ENCODE measurements at places on chromosomes 3 and 15.

DNA sequence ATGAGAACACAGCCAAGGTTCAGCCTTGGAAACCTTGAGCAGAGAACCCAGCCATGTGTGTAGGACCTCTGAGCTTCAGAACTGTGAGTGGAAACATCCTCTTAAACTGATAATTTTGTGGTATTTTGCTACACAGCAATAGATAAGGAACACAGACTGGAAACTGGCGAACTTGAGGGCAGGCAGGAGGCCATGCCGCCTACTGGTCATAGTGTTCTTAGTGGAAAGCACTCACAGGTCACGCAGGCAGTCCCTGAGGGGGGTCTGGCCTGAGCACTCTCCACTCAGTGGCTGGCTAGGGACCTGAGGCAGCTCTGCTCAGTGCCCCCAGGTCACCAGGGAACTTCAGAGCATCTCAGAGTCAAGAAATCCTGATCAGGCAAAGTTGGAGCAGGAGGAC, 9.7 kb upstream of the XIRP1 start:
- no peak for DNase-seq

DNA sequence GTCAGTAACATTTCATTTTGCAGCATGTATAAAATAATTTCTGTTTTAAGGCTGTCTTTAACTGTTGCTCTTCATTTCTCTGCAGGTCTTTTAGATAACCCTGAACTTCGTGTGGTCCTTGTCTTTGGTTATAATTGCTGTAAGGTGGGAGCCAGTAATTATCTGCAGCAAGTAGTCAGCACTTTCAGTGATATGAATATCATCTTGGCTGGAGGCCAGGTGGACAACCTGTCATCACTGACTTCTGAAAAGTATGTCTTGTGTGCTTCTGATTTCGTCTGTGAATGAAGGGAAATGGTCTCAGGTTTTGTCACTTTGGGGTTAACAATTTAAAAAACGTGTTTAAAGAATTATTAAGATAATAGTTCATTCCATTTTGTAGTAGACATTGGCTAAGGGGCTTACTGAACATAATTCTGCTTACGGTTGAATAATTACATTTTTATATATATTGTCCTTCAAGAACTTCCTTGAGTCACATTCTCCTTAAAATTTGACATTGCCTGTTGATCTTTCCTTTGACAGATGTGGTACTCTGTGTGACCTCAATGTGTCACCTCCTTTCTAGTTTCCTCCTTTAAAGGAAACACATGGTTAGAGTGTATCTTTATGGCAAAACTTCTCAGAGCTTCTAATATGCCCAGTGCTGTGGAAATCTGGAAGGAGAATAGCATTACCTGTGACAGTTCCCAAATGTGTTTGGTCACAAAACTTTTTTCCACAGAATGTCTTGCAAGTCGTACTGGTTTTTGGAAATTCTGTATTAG, 26.3 kb downstream of the FBXO22 start:
- DNase-seq = no peak

GRCh38 chr15:84572231-84572630, 28.6 kb upstream of the ZSCAN2 start:
- DNase-seq = no peak

- DNase-seq = peak; percentile 23
Measured at GRCh38 chr15:65856821-65857455, 12.4 kb upstream of the RAB11A start.

DNA sequence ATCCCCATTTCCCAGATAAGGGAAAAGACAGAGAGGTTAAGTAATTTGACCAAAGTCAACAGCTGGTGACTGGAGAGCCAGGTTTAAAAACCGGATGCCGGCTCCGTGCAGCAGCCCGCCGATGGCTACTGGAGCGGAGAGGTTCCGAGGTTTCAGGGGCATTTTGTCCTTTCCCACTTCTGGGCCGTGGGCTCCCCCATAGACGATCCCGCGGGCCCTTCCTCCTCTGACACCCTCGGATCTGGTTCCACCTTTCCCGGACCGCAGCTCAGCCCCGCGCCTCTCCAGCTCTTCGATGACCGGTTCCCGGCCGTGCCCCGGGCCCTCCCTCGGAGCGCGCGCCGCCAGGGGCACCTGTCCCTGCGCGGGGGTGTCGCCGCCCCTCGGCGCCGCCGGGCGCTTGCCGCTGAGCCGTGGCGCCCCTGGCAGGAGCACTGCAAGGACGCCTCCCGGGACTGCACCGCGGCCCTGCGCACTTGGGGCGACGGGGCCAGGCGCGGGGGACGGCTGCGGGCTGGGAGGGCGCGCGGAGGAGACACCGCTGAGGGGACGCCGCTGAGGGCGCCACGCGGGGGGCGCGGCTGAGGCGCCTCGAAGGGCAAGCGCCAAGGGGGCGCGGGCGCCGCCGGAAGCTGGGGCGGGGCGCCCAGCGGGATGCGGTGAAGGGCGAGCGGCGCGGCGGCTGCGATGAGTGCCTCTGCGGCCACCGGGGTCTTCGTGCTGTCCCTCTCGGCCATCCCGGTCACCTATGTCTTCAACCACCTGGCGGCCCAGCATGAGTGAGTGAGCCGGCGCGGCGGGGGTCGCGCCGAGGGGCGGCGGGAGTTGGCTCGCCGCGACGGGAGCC, at the start of gene TM6SF1:
TSS of gene TM6SF1 (plus strand) at position 652 of the 847 bp plus-strand sequence. CDS start at position 688, 36 bp downstream.
- no peak for DNase-seq

GRCh38 chr3:474828-475227, 278.3 kb downstream of the CHL1 start:
- DNase-seq = no peak

- DNase-seq = peak; percentile 95
Measured at GRCh38 chr3:156615592-156616173, 58.7 kb upstream of the TIPARP start.

DNA sequence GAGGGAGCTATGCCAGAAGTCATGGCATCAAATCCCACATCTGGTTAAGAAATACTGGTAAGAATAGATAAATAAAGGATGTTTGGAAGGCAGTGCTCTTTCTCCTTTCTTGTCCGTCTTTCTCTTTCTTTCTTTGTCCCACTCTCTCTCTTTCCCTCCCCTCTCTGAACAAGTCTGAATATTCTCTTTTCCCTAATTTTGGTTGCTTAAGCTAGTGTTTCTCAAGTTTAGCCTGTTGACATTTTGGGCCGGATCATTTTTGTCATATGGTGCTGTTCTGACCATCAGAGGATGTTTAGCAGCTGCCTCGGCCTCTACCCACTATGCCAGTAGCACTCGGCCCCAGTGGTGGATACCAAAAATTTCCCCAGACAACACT, 405.3 kb upstream of the C2CD4B start:
- DNase-seq = no peak
